ENCODE measurements at places on chromosomes 12 and 14.

DNA sequence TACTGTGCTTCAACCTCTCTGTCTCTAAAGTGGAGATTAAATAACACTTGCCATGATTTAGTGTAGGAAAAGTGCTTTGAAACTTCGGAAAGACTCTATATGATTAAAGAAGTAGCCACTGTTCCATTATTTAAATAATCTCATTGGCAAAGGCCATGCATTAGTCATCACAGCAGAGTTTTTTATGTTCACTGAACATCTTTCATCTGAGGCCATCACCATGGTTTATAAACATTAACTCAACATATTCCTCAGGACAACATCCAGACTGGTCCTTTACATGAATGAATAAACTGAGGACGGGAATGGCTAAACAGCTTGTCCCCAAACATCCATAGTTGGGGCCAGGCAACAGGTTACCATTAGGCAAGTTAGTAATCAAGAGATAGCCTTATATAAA is 124.6 kb upstream of the FRMD6 start:
- no peak for DNase-seq

- no peak for DNase-seq
Observed at GRCh38 chr14:87996291-87996592, 3.3 kb upstream of the GALC start.

DNA sequence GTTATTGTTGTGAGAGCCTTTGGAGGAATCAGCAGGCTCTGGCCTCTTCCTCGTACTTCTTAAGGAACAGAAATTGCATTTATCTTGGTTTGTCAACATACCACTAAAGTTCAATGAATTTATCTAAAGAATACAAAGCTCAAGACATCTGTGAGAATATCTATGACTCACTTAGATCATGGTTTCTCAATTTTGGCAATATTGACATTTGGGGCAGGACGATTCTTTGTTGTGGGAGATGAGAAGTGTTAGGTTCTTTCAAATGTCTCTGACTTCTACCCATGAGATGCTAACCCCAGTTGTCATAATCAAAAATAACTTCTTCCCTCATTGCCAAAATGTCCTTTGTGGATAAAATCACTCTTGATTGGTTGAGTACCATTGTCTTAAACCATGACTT is 1190.3 kb downstream of the GALC start:
- no peak for DNase-seq

DNA sequence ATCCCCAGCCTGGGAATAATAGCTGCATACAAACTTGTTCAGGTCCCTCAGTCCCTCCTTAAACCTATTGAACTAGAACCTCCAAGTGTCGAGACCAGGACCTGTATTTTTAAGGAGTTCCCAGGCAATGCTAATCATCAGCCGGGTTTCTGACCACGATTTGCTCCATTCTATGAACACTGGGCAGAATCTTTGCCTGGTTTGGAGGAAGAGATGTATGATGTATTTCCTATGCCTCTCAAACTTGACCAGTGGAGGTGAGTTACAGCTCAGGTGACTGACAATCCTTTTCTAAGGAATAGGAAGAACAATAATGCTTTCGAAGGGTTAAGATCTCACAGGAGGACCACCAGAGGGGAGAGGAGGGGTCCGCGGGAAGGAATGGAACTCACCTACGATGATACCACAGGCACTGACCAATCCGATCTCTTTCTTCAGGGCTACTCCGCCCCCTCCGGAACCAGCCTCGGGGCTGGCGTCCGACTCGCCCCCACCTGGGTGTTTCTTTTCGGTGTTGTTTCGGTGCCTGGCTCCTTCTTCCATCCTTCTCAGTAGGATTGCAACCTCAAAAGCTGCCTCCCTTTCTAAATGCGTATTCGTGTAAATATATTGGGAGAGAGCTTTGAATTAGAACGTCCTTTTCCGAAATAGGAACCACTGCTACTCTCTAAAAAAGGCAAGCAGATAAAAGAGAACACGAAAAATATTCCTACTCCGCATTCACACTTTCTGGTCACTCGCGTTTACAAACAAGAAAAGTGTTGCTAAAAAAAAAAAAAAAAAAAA is 895 bp downstream of the SLC7A8 start:
- DNase-seq, result no peak

DNA sequence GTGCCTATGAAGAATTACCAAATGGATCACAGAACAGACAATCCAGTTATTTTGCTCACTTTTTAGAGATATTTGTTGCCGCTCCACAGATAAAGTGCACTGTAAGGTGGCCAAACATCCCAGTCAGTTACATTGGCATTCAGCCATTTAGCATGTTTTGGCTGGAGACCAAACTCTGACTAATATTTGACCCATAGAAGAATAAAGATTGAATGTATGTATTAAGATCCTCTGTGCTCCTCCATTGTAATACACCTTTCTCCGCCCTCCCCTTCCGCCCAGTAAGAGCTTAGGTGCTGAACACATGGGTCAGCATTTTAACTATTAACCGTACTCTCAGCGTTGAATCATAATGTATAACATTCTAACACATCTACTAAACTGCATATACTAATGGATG is 163.4 kb downstream of the ANO6 start:
- no peak for DNase-seq

GRCh38 chr14:36339816-36340215 is 19.4 kb upstream of the MBIP start:
- DNase-seq, result no peak

GRCh38 chr12:111482462-111482861 is 76.7 kb downstream of the SH2B3 start:
- no peak for DNase-seq

DNA sequence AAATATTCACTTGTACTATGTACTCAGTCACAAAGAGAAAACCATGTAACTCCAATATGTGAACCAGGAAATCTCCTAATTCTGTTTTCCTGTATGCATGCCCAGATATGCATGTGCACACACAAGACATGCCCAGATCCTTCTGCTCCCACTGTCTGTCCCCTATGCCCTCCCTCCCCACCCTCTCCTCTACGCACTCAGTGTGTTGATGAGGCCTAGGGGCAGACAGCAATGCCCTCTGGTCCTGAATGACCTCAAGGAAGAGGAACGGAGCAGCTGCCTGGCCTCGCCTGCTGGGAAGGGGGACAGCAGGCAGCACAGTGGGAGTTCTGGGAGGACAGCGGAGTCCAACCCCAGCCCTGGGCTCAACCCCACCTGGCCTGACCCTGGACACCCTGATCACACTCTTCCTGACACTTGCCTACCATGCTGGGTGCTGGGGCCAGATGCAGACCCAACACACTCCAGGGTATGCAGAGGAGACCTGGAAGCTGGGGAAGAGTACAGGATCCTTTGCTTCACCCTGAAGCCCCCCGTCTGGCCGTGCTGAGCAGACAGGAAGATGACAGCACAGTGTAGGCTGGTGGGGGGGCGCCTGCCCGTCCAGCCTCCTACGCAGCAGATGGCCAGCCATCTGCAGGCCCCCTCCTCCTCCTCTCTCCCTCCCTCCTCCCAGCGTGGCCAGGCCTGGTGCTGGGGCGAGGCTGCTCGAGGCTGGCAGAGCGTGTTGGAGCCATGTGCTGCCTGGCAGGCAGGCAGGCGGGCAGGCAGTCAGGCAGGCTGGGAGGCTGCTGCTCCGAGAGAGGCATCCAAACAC is 106.6 kb upstream of the NCOR2 start:
- no peak for DNase-seq

DNA sequence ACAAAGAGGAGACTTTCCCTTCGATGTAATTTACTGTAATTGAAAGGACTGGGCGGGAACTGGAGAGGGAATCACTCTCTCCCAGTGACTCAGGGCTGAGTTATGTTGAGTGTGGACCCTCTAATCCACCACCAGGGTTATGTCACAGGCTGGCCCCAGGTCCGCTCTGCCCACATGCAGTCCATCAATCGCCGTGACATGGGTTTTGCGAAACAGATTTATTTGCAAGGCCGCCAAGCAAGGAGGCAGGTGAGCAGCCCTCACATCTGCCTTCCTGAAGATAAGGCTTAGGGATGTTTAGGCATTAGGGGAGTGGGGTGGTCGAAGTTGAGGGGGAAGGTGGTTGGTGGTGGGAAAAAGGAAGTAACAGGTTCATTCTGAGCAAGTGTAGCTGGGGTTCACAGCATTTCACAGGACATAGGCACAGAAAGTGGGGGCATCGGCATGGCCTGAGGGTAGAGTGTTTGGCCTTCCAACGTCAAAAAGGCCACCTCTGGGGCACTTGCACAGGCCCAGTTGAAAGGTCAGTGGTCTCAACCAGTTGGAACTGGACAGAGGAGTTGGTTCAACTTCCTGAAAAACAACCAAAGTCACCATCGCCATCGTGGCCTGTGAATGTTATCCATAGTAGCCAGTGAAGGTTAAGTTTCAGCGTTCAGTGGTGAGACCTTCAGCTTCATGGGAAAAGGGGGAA is 66.9 kb downstream of the DNAH10 start:
- no peak for DNase-seq

DNA sequence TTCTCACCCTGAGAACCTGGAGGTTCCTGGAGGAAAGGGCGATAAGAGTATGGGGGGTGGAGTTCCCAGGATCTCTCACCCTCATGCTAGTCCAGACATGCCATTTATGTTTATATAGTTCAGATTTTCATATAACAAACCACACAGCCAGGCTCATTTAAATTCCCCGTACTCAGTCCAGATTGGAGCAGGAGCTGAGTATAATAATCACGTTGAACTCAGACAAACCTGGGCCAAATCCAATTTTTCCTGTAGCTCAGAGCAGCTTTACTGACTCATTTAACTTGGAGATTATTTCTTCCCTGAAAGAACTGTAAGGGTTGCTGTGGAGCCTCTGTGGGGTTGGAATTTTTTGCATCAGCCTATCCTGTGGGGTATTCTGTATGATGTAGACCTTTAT is 660.8 kb downstream of the TMEM121 start:
- no peak for DNase-seq

- no peak for DNase-seq
Observed at GRCh38 chr12:17456486-17456885, 633.5 kb downstream of the RERGL start.

GRCh38 chr12:76909290-76909689 is 30.5 kb upstream of the CSRP2 start:
- DNase-seq, result no peak

DNA sequence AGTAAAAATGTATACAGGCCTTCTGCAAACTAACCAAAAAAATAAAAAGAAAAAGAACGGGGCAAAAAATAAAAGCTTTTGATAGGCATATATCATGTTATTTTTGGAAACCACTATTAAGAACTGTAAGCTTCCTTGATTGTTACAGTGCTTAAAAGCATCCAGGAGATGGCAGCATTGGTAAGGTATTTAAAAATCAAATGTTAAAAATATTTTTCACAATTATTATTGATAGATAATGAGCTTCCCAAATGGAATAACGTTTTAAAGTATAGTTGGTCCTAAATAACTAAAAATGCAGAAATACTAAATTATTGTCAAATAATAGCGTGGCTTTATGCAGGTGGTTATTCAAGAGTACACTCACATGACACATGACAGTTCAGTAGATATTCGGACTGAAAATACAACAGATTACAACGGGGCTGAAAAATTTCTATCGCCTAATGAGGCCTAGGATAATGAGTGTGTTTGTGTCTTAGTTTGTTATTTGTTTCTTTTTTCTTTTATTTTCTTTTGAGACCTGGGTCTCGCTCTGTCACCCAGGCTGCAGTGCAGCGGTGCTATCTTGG is 127.2 kb upstream of the ATF7IP start:
- DNase-seq, result peak; percentile 27

GRCh38 chr12:104769144-104769561 is 188.9 kb downstream of the SLC41A2 start:
- no peak for DNase-seq

- DNase-seq, result no peak
Observed at GRCh38 chr12:116727261-116727660, 10.6 kb downstream of the SPRING1 start.

DNA sequence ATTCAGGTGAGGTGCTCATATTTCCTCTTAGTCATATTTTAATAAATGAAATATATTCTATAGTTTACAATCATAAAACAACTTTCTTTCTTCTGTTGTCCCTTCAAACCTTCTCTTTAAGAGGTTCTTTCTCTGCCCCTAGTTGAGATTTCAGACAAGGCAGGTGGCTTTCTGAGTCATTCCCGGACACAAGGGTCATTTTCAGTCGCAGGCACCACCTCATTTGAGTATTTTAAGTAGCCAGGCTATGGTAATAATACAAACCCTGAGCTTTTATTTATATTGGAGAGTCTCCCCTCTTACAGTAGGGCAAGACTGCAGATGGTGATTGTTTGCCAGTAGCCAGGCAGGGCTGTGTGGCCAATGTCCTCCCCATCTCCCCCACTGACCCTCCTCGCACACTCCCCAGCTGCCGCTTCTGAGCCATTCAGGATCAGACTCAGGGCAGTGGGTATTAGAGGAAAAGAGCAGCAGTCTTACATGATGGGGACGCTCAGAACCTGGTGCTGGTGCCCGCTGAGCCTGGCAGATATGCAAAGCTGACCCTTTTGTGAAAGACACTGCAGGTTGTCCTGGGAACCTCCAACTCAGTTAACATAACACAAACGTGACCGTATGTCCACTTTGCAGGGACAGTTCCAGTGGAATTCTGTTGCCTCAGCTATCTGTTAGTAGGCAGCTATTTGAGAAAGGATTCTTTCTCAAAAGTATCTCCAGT is 101.1 kb upstream of the BCL2L14 start:
- DNase-seq, result no peak

DNA sequence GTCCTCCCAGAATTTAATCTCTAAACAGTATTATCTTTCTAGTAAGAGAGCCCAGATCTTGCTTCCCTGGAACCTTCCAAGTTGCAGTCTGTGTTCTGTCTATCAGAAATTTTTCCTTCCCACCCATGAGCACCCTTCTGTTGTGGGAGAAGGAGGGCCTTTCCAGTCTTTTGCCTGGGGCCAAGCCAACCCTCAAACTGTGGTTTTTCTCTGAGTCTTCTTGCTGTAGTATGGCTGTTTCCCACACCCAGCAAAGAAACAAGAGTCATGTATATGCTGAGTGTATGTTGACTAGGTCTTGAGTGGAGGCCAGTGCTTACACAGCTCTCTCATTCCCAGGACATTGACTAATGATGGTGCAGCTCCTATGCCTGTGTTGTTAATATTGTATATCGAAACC is 104.5 kb downstream of the TGFB3 start:
- DNase-seq, result peak; percentile 17

DNA sequence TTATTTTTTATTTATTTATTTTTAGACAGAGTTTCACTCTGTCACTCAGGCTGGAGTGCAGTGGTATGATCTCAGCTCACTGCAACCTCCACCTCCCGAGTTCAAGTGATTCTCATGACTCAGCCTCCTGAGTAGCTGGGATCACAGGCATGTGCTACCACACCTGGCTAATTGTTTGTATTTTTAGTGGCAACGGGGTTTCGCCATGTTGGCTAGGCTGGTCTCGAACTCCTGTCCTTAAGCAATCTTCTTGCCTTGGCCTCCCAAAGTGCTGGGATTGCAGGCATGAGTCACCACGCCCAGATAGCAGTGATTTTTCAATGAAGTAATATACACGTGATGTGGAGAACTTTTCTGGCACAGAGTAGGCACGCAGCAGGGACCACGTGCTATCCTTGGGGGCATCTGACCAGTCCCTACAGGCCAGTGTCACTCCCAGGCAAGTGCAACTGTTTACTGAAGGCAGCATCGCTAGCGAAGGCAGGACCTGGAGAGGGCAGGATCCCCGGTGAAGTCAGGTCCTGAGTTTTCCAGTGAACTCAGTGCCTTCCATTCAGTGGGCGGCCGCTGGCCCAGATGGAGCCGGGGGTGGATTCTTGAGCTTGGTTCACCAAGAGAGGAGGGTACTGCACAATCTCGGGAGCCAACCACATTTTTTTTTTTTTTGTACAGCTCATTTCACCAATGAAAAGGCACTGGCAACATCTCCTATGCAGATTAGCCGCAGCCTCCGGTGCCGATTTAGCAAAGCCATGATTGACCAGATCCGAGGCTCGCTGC is 11.1 kb upstream of the CLMN start:
- no peak for DNase-seq

All from RKO (cell line).